ENCODE measurements at places on chromosomes 2 and 18. TPM values are rescaled to one million over a fixed set of nuclear protein-coding genes. Genes with fewer than 3 reads are reported as not detected.

NYAP2 gene
- total RNA-seq: not detected

CYRIA gene
- total RNA-seq: 5.6 TPM

MEP1B gene
- not detected for total RNA-seq

HOXD12 gene
- not detected for total RNA-seq

HOXD13 gene
- total RNA-seq: not detected

POTEJ gene
- total RNA-seq: not detected

PKDCC gene
- total RNA-seq: 57.8 TPM

TXNDC2 gene
- 0.16 TPM for total RNA-seq

SLC16A14 gene
- total RNA-seq: 0.49 TPM

MPP4 gene
- total RNA-seq: 4.0 TPM

SERPINB10 gene
- not detected for total RNA-seq

LIMS3 gene
- total RNA-seq: 6.1 TPM

TMEM169 gene
- 0.36 TPM for total RNA-seq

IL36G gene
- total RNA-seq: not detected

CD226 gene
- 0.99 TPM for total RNA-seq

ADAM23 gene
- 7.8 TPM for total RNA-seq

FAM136A gene
- total RNA-seq: 35.5 TPM

ZC3H8 gene
- 17.4 TPM for total RNA-seq

CNTNAP5 gene
- not detected for total RNA-seq

PDCD1 gene
- not detected for total RNA-seq

SERPINB12 gene
- total RNA-seq: not detected

TAF1B gene
- total RNA-seq: 44.0 TPM

AMER3 gene
- total RNA-seq: not detected

CAPN13 gene
- not detected for total RNA-seq

ST6GAL2 gene
- 0.09 TPM for total RNA-seq

LYG2 gene
- total RNA-seq: not detected

PRSS56 gene
- total RNA-seq: not detected

SGO2 gene
- total RNA-seq: 23.3 TPM

DSEL gene
- 108 TPM for total RNA-seq

ROCK2 gene
- total RNA-seq: 92.9 TPM

DNAH6 gene
- 0.49 TPM for total RNA-seq

FLACC1 gene
- 1.2 TPM for total RNA-seq

LAMA3 gene
- total RNA-seq: 15.7 TPM

ALLC gene
- not detected for total RNA-seq

CCDC68 gene
- total RNA-seq: 7.4 TPM

CENPA gene
- not detected for total RNA-seq

IL36RN gene
- not detected for total RNA-seq

AKAIN1 gene
- total RNA-seq: not detected

GALNT13 gene
- total RNA-seq: 0.45 TPM

YES1 gene
- total RNA-seq: 43.1 TPM
